Mesendoderm (in vitro differentiated cells): ENCODE measurements at places on chromosomes 2 and 18.

- DNase-seq = no peak
Measured at GRCh38 chr18:9791991-9792390, 83.9 kb downstream of the RAB31 start.

GRCh38 chr2:176639016-176639343 lies 369.7 kb downstream of the MTX2 start:
- no peak for DNase-seq

- no peak for DNase-seq
Measured at GRCh38 chr2:189618197-189618596, 37.6 kb upstream of the SLC40A1 start.

GRCh38 chr2:190635781-190636180 lies 13.1 kb upstream of the NAB1 start:
- DNase-seq = peak; percentile 63

- no peak for DNase-seq
Measured at GRCh38 chr2:56713978-56714377, 530.2 kb downstream of the CCDC85A start.

- DNase-seq = peak; percentile 47
Measured at GRCh38 chr18:13235421-13235831, 16.9 kb downstream of the LDLRAD4 start.

DNA sequence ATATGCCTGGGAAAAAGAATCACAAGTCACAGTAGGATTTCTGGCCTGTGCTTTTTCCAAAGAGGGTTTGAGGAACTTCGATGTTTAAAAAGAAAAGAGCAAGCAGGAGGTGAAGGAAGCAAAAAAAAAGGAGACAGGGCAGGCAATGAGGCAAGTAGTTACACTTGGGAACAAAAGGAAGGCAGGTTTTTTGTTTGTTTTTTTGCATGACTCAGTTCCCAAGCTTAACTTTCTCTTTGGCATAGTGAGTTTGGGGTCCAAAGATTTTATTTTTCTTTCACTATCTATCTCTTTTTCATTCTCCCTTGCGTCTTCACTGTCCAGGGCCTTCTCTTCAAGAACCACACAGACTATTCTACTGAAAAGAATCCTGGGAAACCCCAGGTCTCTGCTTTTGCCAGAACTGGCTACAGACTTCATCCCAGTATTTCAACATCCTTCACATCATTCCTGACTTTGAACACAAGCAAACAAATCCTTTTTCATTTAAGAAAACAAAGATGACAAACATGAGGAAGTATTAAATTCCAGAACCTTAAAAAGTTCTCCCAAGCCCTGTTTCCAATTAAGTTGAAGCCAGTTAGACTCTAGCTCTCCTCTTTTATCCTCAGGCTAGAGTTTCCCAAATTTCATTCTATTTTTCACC lies 210.7 kb upstream of the RND3 start:
- DNase-seq = no peak

DNA sequence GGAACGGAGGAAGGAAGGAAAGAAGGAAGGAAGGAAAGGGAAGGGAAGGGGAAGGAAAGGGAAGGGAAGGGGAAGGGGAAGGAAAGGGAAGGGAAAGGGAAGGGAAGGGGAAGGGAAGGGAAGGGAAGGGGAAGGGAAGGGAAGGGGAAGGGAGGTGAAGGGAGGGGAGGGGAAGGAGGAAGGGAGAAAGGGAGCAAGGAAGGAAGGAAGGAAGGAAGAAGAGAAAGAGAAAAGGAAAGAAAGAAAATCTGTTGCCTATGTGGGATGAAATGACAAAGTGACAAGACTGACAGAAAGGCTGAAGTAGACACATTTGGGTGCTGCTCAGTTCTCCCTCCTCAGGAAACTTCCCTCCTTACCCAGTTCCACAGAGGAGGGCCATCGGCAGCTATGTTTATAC lies 46.3 kb upstream of the GORASP2 start:
- DNase-seq = no peak

DNA sequence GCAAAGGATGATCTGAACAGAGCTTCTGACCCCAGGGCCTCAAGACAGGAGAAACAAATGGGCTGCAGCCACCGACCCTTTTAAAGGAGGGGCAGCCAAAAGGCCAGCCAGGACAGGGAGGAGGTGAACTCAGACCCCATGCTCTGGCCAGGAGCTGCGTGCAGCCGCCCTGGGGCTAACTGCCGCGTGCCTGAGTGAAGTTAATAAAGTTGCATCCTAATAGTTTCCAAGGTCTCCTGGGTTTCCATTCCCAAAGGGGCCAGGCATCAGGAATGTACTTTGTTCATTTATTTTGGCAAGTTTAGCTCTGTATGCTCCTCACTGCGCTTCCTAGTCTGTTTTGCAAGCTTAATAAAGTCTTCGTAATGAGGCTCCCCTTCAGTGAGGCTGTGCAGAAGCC lies 60.7 kb downstream of the EN1 start:
- DNase-seq = no peak
